ENCODE measurements at places on chromosomes 4 and X.
A peak's percentile ranks its signal among the peaks of the same experiment; 100 is the strongest.

GRCh38 chrX:119735467-119735866, 22.9 kb upstream of the SOWAHD start:
- DNase-seq, result no peak

GRCh38 chrX:107465932-107466620, 16.6 kb downstream of the FRMPD3 start:
- DNase-seq, result no peak

DNA sequence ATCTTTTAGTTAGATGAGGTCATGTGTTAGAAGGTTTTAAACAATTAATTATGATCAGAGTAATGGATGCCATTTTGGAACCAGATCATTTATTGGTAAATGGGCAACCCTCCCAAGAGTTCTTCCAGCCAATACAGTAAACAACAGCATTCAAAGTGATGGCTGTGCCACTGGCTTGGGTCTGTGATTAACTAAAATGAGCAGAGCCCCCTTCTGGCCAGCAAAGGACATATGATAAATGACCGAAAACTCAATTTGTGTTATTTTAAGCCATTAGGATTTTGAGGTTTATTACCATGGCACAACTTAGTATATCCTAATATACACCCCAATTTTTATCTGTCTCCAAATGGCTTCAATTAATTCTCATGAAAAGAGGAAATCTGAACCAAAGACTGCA, 90.8 kb upstream of the NPFFR2 start:
- no peak for DNase-seq

GRCh38 chr4:175460414-175460813, 351.6 kb downstream of the GPM6A start:
- DNase-seq, result no peak

DNA sequence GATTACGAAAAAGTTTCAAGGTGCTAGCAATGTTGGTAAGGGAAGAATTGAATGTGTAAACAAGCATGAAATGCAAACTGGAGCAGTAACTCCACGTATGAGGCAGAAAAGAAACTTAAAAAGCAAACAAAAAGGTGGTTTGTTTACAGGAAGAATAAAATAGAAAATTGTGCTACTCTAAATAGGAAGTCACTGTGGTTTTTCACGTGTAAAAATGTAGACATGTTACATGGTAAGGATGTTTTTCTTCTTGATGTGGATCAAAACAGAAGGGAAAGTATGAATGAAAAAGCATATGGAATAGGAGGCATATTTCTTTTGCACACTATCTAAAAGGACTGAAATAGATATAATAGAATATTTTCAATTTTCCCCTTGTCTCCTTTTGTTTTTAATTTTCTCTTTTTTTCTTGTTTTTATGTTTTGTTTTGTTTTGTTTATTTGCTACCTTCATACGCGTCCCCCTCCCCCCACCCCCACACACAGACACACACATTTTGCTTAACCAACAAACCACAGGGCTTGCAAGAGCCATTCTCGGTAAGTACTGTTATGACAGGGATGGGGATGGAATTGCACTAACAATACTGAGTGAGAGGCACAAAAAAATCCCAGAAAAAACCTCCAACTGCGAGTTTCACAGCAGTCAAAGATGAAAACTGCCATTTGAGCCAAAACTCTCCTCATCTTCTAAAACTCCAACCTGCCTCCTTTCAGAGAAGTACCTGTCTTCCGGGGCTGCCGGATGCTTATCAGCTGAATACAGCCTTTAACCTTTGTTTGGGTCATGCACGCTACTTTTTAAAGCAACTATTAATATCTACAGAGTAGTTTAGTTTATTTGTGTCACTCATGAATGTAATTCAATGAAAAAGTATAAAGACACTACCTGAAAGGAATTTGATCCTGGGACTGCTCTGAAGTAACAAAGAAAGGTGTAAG, 135.8 kb downstream of the IL15 start:
- no peak for DNase-seq

DNA sequence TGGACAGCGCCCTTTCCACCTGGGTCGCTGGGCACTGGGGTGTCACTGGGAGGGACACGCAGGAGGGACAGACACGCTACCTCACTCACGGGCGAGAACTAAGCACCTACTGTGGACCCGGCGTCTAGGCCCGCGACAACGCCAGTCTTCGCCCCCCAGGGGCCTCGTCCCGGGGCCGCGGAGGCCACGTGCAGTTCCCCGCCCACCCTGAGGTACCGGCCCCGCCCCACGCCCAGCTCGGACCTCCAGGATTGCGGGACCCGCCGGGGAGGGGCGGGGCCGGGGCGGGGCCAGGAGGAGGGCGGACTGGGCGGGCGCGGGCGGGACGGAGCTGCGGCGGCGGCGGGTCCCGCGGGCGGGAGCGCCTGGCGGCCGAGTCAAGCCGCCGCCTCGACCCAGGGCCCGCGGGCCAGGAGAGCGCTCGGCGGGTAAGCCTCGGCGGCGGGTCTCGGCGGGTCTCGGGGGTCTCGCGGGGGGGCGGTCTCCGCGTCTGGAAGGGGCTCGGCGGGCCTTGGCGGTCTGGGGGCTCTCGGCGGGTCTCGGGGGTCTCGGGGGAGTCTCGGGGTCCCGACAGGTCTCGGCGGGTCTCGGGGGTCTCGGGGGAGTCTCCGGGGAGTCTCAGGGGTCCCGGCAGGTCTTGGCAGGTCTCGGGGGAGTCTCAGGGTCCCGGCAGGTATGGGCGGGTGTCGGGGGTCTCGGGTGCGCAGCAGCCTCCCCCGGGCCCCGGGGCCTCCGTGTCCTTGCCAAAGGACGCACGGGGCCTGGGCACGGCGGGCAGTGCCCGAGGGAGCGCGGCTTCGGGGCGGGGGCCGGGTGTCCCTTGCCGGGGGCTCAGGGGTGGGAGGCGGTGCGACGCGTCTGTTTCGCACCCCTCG, at the start of gene SH3BP2:
SH3BP2 (plus strand) TSS at position 375 of the 875 bp plus-strand sequence. CDS start 27,533 bp downstream, outside the sequence.
- peak; percentile 53 for DNase-seq

GRCh38 chrX:108071578-108071977, 19.8 kb downstream of the PSMD10 start:
- DNase-seq, result no peak

- no peak for DNase-seq
Measured at GRCh38 chr4:151799417-151800012, 38.7 kb upstream of the GATB start.

GRCh38 chrX:67503004-67503403, 40.8 kb upstream of the AR start:
- no peak for DNase-seq

GRCh38 chr4:112266823-112267222, 18.9 kb downstream of the TIFA start:
- DNase-seq, result no peak

DNA sequence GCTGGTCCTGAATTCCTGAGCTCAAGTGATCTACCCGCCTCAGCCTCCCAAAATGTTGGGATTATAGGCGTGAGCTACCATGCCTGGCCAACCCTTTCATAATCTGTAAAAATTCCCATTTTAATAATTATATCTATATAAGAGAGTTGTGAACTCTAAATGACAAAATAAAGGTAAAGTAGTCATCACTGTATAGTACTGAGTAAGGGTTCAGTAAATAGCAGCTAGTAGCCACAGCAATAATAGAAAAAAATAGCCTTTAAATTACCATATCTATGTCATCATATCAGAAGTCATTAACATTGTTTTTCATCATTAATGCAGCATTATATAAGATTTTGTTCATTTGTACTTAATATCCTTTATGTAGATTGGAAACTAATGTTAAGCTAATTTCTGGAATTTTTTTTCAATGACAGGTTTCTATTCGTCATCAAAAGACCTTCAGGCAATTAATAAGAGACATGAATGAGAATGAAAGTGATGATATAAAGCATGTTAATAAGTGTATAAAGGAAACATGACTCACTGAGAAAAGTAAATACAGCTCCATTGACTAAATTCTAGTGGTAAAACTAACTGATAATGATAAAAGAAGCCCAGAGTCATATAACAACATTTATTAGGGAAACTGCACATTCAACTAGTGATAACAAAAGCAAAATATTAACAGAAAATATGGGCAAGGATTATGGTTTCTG, 85.9 kb upstream of the UGT8 start:
- DNase-seq, result no peak

GRCh38 chr4:40205259-40206198, 8.7 kb downstream of the RHOH start:
- no peak for DNase-seq

- no peak for DNase-seq
Measured at GRCh38 chrX:109874548-109874947, 128.4 kb upstream of the TMEM164 start.

- DNase-seq, result no peak
Measured at GRCh38 chr4:43835869-43836268, 612.7 kb downstream of the KCTD8 start.

GRCh38 chr4:85672116-85672515, 197.2 kb downstream of the ARHGAP24 start:
- no peak for DNase-seq

GRCh38 chr4:152849350-152849749, 69.6 kb downstream of the ARFIP1 start:
- DNase-seq, result no peak

DNA sequence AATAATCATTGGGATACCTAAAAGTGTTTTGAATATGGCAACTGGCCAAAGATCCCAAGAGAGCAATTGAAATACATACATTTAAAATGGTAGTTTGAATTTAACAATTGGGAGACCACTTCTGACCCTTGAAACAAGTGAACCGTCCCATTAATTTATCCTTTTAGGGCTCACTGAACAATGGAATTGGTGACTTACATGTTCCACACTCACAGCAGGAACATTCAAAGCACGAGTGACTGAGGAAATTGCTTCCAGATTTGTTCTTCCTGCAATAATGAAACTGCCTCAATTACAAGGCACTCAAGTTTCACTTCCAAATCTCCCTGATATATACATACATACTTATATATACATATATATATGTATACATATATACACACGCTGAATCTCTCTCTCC, 20.6 kb downstream of the SLC39A8 start:
- no peak for DNase-seq

GRCh38 chr4:128286474-128287058, 1.0 kb downstream of the PGRMC2 start:
- no peak for DNase-seq

- DNase-seq, result no peak
Measured at GRCh38 chrX:72079607-72080006, 52.1 kb downstream of the RTL5 start.

- no peak for DNase-seq
Measured at GRCh38 chr4:1209821-1210220, 37.4 kb upstream of the SPON2 start.

GRCh38 chrX:57655065-57655464, 25.0 kb downstream of the NLRP2B start:
- DNase-seq, result no peak

- no peak for DNase-seq
Measured at GRCh38 chrX:104172121-104172520, 5.9 kb downstream of the FAM199X start.

- DNase-seq, result no peak
Measured at GRCh38 chr4:111842336-111842735, 302.9 kb upstream of the FAM241A start.

DNA sequence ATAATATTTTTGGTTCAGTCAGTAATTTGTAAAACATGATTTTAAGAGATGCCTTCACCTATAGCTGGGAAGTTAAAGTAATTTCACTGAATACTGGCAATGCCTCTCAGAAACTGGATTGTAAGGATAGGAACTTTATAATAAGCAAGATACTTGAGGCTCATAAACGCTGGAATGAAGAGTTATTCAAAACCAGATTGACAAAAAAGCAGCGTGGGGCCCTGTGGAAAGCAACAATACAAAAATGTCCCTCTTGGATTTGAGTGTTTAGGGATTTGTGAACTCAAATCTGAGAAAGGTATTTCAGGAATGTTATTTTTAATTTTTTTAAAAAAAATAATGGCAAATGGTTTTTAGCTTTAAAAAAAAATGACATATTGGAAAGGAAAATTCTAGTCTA, 94.6 kb downstream of the ANK2 start:
- DNase-seq, result no peak

DNA sequence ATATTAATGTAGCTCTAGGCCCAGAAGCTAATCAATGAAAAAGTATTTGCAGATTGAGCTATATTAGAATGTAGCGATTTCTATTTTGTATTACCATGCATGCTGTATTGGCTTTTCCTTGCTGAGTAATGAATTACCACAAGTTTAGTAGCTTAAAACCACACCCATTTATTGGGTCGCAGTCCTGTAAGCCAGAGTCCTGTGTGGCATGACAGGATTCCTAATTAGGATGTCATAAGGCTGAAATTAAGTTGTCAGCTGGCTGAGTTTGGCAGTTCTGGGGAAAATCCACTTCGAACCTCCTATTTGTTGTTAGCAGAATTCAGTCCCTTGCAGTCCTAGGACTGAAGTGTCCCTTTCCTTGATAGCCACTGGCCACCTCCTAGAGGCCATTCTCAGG, 50.3 kb upstream of the HHIP start:
- DNase-seq, result no peak

- no peak for DNase-seq
Measured at GRCh38 chrX:106467422-106467821, 144.4 kb upstream of the RADX start.

DNA sequence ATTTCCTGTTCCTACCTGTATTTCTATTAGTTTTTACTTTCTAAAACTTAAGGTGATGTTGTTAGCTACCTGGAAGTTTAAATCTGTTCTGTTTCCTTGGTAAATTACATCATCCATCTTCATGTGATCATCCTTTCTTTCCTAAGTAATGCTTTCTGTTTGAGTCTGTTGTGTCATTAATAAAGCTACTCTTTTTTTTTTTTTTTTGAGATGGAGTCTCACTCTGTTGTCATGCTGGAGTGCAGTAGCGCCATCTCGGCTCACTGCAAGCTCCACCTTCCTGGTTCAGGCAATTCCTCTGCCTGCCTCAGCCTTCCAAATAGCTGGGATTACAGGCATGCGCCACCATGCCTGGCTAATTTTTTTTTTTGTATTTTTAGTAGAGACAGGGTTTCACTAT, 73.3 kb downstream of the FIP1L1 start:
- no peak for DNase-seq

- no peak for DNase-seq
Measured at GRCh38 chrX:48936429-48937053, 17.7 kb upstream of the PIM2 start.

All from activated T-cell treated with anti-CD3 and anti-CD28 coated beads for 4 hours (primary cell).